ENCODE measurements at places on chromosomes 11 and 22.
A peak's percentile ranks its signal among the peaks of the same experiment; 100 is the strongest.

DNA sequence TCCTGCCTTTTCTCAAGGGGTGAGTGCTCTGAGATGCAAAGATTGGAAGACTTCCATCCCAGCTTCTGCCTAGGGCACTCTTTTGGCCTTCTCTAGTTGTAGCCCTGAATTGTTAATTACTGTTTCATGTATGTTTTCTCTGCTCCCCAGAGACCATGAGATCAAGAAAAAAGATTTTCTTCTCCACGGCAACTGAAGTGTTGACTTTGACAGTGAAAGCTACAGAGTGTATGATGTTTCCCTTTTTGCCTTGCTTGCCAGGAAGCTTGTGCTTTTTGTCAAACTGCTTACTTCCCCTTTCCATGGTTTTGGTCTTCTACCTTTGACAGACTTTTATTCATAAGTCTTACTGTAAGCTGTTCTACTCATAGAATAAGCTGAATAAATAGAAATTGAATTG lies 23.3 kb upstream of the EIF3D start:
- peak; percentile 32 for DNase-seq

GRCh38 chr11:75345455-75346160 lies 5.9 kb downstream of the ARRB1 start:
- no peak for DNase-seq

- DNase-seq: no peak
These were observed 4.8 kb downstream of the SAAL1 start for GRCh38 chr11:18100926-18101656.

- no peak for DNase-seq
These were observed 13.9 kb upstream of the TP53AIP1 start for GRCh38 chr11:128956401-128957201.

DNA sequence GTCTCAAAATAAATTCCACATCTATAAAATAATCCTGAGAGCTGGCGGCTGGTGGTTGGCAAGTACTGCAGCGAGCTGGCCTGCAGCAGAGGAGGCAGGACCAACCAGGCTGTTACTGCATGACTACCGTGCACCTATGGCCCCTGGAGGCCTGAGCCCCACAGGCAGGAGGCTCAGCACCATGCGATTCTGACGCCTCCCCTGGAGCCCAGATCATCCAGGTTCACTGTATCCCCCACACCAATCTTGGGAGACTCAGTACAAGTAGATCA lies 159.5 kb upstream of the NCAM1 start:
- no peak for DNase-seq

DNA sequence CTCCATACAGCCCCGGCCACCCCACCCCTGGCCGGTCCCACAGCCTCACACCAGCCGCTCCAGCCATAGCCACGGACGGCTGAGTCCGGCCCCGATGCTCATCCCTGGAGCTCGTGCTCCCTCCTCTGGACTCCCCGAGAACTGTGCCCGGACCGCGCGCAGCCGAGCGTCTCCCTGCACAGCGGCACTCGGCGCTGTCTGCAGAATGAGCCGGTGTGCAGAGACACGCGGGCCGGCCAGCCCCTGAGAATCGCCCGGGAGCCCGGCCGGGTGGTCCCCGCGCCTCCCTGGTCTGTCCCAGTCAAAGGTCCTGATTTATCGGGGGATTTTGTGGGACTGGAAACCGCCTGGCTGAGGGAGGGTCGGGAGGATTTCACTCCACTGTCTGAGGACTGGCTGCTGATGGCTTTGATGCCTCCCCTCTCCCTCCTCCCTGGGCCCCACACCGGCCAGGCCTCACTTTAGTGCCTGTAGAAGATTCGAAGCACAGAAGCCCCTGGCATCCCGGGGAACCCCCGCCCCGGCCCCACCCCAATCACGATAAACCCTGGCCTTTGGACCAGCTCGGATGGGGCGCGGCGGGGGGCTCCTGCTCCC lies 102.7 kb downstream of the BRD1 start:
- DNase-seq: peak; percentile 64

DNA sequence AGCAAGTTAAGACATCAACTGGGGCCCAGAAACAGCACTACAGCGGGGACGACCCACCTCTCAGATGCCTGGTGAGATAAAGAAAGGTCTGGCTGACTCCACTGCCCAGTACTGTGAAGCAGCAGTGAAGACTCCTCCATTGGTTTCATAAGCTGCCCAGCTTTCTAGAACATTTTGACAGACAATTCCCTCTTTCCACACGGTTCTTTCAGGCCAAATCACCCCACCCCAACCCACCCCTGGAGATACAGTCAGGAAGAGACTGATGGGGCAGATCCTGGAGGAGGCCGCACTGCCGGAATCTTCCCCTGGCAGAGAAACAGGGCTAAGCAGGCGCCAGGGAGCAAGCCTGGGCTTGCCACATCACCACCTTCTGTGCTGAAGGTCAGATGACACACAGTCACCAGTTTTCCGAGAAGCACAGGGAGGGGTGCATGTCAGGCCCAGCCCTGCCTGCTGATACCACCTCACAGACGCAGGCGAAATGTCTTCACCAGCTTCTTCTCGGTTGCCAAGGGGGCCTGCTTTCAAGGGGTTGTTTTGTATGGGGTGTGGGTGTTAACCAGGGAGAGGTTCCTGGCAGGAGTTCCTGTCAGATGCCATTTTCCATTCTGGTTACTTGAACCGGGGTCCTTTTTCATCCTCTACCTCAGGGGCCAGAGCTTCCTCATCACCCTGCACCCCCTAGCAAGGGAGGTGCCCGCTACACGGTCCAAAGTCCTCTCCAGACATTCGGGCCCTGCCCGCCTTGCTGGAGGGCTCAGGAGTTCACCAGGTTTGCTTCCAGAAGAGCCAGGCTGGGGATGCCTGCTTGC lies 1.4 kb upstream of the NEAT1 start:
- peak; percentile 76 for DNase-seq

DNA sequence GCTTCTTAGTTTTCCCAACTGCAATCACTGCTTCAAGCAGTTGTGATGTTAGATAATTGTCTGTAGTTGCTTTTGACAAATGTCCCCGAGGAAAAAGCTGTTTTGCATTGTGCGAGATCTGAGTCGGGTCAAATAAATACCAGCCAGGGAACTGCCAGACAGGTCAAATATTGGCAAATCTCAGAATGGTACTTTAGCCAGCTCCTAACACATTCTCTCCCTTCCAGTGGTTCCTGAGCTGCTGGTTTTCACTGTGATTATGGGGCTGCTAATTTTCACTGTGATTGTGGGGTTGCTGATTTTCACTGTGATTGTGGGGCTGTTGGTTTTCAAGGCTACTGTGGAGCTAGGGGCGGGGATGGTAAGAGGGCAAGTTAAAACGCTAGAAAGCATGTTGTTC lies 14.3 kb downstream of the RASSF10 start:
- no peak for DNase-seq

DNA sequence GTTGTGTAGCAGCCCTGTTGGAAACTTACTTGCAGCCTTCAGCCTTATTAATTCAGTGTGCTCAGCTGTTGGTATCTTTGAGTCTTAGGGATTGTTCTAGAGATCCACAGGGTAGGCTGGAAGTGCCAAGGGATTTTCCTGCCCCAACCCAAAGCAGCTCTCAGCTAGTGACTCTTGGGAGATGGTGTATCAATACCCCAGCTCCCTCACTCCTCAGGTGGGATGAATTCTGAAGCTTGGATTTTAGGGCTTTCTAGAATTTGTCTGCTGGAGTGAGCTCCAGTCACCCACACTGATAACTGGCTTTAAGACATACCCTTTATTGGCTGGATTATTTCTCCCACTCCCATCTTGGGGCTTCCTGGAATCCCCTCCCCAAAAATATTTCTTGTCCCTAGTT lies 493.0 kb downstream of the MN1 start:
- DNase-seq: no peak
